ENCODE measurements at places on chromosomes 1 and 21. TPM values are rescaled to one million over a fixed set of nuclear protein-coding genes. Genes with fewer than 3 reads are reported as not detected.
A peak's percentile ranks its signal among the peaks of the same experiment; 100 is the strongest.

DNA sequence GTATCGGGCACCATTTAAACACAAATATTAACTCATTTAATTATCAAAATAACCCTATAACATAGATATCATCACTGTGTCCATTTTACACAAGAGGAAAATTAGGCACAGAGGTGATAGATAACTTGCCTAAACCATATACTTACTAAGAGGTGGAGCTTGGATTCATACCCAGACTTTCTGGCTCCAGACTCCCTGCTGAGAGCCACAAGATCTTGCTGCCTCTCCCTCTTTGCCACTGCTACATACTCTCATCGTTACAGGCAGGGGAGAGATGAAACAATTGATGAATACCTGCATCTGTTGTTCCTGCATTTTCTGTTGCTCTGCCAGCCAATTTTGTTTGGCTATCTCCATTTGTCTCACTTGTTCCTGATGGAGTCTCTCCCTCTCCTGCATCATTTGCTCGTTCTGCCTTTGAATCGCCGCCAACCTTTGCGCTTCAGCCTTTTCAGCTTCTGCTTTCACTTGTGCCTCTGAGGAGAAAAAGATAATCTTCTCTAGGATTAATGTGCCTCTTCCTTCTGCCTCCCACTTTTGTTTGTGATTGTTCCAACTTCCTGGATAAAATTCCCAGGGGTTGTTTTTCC, 10.6 kb downstream of the GBP5 start:
- no peak for DNase-seq

DNA sequence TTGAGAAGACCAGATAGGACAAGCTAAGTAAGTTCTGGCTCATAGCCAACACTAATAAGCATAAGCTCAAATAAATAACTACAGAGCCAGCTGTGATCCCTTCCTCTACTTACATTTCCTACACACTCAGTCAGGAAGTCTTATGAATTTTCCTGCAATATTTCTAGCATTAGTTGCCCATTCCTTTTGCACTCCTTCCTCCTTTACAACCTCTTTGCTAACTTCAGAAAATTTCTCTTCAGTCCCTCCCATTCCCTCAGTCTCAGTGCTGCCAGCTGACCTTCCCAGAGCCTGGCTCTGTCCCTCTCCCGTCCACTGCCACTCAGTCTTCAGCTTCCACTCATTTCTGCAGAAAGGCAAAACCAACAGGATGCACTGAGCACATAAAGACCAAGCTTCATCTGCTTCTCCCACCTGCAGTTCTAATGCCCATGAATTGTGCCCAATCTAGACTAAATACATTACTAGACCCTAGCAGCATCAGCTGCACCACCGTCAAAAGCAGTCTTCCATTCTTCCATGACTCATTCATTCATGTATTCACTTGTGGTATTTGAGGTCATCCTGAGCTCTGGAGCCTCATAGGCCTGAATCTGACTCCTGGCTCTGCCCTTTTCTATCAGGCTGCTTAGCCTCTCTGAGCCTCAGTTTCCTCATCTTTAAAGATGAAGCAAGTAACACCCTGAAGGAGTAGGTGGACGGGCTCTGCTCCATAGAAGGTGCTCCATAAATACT, 54.6 kb upstream of the SIPA1L2 start:
- DNase-seq: no peak

The NTMT2 gene
- polyA plus RNA-seq: not detected

The ECM1 gene
- 122 TPM for polyA plus RNA-seq

The A3GALT2 gene
- polyA plus RNA-seq: not detected

- DNase-seq: peak; percentile 34
Measured at GRCh38 chr1:174262349-174263241, 103.3 kb downstream of the RABGAP1L start.

GRCh38 chr1:172903581-172904220, 147.0 kb downstream of the TNFSF18 start:
- DNase-seq: no peak

The CASZ1 gene
- polyA plus RNA-seq: 0.09 TPM

GRCh38 chr1:55542901-55543504, 327.8 kb upstream of the USP24 start:
- peak; percentile 57 for DNase-seq

The SPRR3 gene
- not detected for polyA plus RNA-seq

GRCh38 chr1:221149555-221150075, 270.4 kb downstream of the HLX start:
- no peak for DNase-seq

The ZNF678 gene
- polyA plus RNA-seq: 3.7 TPM

- DNase-seq: no peak
Measured at GRCh38 chr1:981955-982558, at the start of gene PERM1. TSS of gene PERM1 (minus strand) at chr1:982093. CDS start at chr1:981029, 1,064 bp downstream.

The SIK1 gene
- 1.3 TPM for polyA plus RNA-seq

DNA sequence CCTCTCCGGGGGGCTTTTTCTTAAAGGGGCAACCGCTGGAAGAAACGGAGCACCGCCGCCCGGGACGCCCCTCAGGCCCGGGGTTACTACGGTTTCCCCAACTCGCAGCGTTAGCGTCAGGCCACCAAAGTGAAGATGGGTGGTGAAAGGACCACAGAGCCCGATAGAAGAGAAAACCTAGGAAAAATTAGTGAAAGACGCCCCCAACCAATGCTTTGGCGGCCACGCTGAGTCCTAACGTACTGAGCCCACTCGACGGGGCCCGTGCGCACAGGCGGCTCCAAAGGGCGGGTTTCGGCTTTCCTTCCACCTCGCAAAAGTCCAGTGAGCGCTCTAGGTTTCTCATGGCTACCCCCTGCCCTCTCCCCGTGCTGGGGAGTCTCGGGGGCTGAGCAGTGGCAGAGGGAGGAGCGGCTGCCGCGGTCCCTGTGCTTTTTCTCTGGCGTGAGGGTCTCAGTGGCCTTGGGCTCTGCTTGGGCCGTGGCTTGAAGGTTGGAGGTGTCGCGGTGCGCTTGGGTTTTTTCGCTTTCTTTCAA, 12.2 kb upstream of the SPEN start:
- DNase-seq: no peak

GRCh38 chr1:168553680-168554553, 10.1 kb upstream of the XCL2 start:
- DNase-seq: no peak

The RBP7 gene
- polyA plus RNA-seq: 0.22 TPM

DNA sequence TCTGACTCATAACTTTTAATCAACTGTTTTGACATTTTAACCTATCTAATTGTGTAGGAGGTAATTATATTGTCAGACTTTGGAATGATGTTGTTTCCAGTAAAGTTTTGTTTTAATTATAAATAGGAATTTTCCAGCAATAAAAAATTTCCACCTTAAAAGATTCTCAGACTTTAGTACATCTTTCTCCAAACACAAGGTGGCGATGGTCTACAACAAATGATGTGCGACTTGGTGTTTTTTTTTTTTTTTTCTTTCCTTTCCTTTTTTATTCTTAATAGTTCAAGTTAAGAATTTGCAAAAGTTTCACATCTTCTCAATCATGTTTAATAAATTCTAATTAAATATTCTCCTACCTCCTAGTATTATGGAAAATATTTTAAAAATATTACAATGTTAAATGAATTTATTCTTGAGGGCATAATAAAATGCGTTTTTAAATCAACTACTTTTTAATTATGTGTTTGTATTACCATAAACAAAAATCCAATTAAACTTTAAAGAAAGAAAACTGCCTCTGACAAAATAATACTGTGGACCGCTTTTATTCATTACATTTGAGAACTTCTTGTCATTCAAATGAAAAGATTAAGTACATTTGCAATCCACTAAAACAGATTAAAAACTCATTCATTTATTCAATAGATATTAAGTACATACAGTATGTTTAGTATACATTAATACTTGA, 4.4 kb upstream of the ADAMTS1 start:
- no peak for DNase-seq

The C1QC gene
- polyA plus RNA-seq: not detected

DNA sequence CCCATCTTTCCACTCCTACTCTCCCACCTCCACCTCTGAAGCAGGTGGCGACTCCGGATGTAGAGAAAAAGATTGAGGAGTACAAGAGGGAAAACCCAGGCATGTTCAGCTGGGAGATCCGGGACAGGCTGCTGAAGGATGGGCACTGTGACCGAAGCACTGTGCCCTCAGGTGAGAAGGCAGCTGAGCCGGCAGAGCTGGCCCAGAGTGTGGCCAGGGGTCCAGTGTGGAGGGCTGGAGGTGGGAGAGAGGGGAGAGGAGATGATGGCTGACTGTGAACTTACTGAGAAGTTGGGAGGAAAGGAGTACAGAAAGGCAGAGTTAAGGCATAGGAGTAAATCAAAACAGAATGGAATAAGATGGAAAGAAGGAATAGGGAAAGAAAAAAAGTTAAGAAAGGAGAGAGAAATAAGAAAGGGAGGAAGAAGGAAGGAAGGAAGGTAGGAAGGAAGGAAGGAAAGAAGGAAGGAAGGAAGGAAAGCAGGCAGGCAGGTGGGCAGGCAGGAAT, 4.5 kb downstream of the PAX7 start:
- no peak for DNase-seq

GRCh38 chr1:30437059-30437576, 286.3 kb downstream of the MATN1 start:
- DNase-seq: no peak

The GIPC2 gene
- 0.07 TPM for polyA plus RNA-seq

- no peak for DNase-seq
Measured at GRCh38 chr1:181353526-181353925, 129.8 kb upstream of the CACNA1E start.

GRCh38 chr1:60942291-60942690, 140.1 kb upstream of the NFIA start:
- DNase-seq: no peak

The MMP23B gene
- polyA plus RNA-seq: 4.9 TPM

- DNase-seq: no peak
Measured at GRCh38 chr1:30444401-30444800, 279.0 kb downstream of the MATN1 start.

DNA sequence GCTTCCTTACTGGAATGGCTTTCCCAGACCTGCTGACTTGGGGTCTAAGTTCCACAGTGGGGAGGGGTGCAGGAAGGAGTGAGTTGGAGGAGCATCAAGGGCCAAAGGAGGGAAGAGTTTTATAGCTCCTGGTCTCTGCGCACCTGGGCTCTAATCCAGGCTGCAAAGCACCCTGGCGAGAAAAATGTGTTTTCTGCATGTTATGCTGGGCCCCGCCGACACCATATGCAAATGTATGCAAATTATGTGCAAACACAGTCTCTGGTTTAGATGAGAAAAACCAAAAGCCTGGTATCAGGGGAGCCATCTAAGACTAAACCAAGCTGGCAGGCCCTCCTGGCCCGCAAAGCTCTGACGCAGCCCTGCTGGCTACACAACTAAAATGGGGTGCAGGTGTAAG, 95.0 kb downstream of the VWA5B1 start:
- DNase-seq: no peak
